ENCODE measurements at places on chromosomes 4 and X.

DNA sequence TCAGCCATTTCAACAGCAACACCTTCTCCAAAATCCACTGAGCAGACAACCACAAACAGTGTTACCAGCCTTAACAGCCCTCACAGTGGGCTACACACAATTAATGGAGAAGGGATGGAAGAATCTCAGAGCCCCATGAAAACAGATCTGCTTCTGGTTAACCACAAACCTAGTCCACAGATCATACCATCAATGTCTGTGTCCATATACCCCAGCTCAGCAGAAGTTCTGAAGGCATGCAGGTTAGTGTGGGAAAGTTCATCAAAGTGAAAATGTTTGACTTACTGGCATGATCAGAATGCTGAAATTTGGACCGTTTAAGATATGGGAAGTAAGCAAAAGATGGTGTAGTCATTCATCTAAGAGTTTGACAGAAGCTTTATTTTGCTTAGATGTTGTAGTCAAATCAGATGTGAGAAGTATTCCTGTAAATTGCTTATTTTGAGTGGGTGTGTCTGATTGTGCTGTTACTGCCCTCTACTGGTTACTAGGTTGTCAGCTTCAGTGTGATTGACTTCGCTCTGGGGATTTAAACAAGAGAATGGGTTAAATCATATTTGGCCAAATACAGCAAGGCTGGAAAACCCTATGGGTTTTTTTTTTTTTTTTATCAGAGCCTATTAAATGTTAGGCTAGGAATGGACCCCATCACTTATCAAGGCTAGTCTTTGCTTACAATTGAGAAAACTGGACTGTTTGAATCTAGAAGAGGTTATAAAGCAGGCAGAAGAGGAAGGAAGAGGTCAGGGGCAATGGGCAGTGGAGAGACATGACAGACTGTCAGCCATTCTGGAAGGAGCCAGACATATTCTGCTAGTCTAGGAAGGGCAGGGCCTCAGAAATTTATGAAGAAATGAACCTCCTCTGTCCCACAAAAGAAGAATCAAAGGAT lies 130.3 kb downstream of the DIPK2B start:
- DNase-seq: peak; percentile 53

- no peak for DNase-seq
Measured at GRCh38 chr4:42280327-42281095, 116.8 kb upstream of the SHISA3 start.

- no peak for DNase-seq
Measured at GRCh38 chr4:77026322-77026704, 49.5 kb downstream of the CCNI start.

GRCh38 chrX:135421932-135422809 lies at the start of gene SMIM10L2A:
TSS of gene SMIM10L2A (plus strand) at chrX:135421944. CDS start at chrX:135422132, 188 bp downstream.
- DNase-seq: no peak

GRCh38 chr4:8537041-8537461 lies 43.1 kb upstream of the GPR78 start:
- DNase-seq: no peak

DNA sequence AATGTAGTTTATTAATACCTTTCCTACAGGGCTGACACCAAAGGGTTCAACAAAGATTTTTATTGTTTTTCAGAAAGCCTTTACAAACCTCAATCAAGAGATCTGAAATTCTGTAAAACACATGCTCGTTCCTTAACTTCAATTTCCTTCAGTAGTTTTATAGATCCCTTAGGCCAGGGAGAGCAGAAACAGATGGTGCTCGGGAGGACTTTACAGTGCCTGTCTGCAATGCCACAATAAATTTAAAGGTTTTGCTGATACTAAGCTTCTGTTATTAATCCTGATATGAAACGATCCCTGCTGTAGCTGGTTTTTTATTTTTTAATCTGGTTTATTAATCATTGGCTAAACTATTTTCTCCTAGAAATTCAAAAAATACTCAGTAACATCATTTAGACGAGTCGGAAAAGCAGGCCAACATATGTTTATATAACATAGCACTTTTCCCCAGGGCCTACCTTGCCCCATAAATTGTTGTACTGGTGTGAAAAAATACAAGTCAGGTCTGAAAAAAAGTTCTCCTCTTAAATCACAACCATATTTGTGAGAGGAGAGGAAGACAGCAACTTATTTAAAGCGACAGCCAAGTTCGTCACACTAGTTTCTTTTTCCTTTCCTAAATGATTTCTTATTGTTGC lies 39.8 kb downstream of the SHISA3 start:
- no peak for DNase-seq

All from CD4-positive, alpha-beta T cell treated with Interleukin-15 for 4 hours (primary cell).